HS-5 (cell line): ENCODE measurements at places on chromosomes 11 and 22.

DNA sequence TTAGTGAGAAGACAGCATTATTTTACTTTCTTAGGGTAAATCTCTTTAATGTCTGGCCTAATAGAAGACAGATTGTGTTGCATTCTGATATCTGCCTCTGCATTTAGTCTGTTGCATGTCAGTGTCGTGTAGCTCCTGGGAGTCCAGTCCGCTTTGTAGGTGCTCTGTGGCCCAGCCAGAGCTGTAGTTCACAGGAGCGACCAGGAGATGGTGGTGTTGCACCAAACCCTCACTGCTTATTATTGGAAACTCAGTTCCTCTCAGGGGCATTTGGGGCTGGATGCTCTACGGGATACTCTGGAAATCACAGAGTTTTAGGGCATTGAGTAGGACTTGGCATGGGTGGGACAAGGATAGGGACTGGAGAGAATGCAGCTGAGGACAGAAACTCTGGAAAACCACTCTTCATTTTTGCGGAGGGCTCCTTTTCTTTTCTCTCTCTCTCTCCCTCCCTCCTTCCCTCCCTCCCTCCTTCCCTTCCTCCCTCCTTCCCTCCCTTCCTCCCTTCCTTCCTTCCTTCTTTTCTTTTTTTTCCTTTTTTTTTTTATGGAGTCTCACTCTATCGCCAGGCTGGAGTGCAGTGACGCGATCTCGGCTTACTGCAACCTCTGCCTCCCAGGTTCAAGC lies 21.7 kb downstream of the MIAT start:
- DNase-seq = peak; percentile 43

GRCh38 chr11:100602716-100603115 lies 84.4 kb upstream of the ARHGAP42 start:
- DNase-seq = no peak

DNA sequence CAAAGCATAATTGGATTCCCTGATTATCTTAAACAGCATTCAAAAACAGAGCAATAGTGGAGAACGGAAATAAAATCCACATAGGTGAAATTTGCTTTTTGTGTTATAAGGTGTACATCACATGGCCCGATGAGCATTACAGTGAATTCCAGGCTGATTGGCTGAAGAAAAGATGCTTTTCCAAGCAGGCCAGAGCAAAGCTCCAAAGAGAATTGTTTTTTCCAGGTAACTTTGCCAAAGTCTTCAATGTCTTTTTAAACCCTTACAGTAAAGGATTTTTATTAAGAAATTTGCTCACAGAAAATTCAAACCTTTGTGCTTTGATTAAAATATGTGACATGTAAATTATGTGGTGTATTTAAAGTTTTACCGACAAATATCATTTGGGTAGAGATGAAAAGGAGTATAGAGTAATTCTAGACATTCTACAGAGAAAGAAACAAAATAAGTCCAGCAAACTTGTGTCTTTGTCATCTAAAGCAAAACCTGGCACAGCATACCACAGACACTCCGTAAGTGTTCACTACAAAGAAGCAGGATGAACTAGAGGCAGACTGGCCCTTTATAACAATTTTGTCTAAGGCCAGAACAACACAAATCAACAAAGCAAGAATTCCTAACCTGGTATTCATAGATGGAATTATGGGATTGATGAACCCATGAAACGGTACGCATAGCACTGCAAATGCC lies 16.6 kb downstream of the BBOX1 start:
- no peak for DNase-seq

- DNase-seq = no peak
Observed at GRCh38 chr11:3153291-3153861, 11.7 kb downstream of the OSBPL5 start.

- no peak for DNase-seq
Observed at GRCh38 chr22:50264946-50265669, 3.6 kb upstream of the MAPK12 start.

GRCh38 chr11:67002297-67002913 lies 20.5 kb upstream of the SYT12 start:
- no peak for DNase-seq

DNA sequence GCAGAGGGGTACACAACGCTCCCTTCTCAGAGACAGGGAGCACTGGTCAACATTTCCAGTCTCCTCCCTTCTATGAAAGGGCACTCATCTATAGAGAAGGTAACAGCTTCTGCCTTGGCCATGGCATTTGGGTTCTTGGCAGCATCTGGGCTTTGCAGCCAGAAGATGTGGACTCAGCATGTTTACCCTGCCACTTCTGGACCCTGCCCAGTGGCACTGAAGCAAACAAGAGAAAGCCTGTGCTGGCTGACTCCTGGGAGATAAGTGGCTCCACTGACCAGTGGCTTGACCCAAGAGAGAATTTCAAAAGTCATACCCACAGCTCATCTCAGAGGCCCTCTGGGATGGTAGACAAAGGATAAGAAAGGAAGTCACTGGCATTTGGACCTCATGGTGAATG lies 8.0 kb downstream of the CSNK2A3 start:
- no peak for DNase-seq

DNA sequence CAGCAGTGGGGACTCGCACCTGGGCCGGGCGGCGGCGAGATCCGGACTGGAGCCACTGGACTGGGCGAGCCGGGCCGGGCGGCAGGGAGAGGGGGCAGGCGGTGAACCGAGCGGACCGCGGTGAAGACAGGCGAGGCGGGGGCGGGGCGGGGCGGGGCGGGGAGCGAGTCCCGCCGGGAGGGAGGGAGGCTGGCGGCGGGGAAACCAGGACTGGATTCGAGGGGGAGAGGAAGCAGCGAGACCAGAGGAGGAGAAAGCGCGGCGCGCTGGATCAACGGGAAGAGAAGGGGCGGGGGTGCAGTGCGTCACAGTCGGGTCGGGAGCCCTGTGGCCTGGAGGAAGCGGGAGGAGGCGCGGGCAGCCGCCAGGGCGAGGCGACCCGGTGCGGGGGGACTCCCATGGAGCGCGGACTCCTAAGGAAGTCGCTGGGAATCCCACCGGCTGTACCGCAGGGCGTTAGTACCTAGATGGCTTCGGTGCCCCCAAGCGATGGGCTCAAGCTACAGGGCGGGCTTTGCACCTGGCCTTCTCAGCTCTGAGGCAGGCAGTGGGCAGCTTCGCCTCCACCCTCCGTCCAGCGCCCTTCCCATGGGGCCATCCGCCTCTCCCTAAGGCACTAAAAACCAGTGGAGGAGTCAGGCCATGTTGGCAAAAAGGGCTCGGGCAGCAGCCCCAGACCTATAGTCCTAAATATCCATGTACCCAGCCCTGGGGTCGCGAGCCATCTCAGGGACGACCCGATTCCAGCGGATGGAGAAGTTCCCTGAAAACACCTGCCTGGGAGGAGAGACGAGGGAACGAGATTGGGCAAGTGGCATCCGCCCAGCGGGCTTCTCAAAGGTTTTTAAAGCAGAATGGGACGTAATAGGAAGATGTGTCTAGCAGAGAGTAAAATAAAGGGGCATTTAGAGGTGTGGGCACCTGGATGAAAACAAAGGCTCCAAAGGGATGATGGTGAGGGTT lies at the start of gene TMEM121B:
Gene TMEM121B, minus strand, starts transcription at position 128 of the 963 bp plus-strand sequence. CDS start 233 bp downstream, outside the sequence.
- peak; percentile 9 for DNase-seq

GRCh38 chr11:6269994-6270393 lies 10.4 kb downstream of the CCKBR start:
- no peak for DNase-seq

- no peak for DNase-seq
Observed at GRCh38 chr11:93942176-93942575, 79.0 kb upstream of the HEPHL1 start.

- DNase-seq = no peak
Observed at GRCh38 chr11:74086242-74086884, 77.5 kb upstream of the UCP3 start.

GRCh38 chr11:111582881-111583280 lies 19.4 kb upstream of the SIK2 start:
- no peak for DNase-seq

GRCh38 chr22:27905653-27906052 lies 13.4 kb downstream of the PITPNB start:
- DNase-seq = no peak

GRCh38 chr22:33923660-33924246 lies 3.5 kb upstream of the LARGE1 start:
- DNase-seq = no peak

DNA sequence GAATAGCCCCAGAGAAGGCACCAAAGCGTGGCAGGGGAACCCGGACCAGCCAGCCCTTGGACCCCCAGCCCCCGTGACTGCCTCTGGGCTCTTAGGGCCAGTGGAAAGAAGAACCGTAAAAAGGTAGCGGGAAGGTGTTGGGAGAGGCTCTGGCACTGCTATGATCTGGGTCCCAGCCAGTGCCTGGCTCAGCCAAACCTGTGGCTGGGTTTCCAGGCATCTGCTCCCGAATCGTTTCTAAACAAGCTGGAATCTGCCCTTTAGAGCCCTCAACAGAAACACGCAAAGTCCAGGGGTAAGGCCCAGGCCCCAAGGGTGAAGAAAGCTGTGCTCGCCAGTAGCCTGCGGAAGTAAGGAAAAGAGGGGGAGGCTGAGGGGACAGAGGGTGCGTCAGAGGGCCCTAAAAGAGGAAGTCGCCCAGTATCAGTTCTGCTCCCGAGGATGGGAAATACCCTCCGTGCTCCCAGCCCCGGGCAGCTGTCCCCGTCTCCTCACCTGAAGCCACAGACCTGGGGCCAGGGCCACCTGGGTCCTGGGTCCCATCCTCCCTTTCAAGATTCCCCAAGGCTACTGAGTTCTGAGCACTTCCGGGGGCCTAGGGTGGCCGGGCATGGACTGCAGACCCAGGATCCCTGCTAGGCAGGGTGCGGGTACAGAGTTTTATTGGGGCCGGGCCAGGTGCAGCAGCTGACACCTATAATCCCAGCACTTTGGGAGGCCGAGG lies 24.7 kb downstream of the IL10RA start:
- DNase-seq = no peak

GRCh38 chr11:957212-957920 lies 31.7 kb downstream of the AP2A2 start:
- no peak for DNase-seq

GRCh38 chr11:46120346-46121300 lies 631 bp downstream of the PHF21A start:
- peak; percentile 74 for DNase-seq

DNA sequence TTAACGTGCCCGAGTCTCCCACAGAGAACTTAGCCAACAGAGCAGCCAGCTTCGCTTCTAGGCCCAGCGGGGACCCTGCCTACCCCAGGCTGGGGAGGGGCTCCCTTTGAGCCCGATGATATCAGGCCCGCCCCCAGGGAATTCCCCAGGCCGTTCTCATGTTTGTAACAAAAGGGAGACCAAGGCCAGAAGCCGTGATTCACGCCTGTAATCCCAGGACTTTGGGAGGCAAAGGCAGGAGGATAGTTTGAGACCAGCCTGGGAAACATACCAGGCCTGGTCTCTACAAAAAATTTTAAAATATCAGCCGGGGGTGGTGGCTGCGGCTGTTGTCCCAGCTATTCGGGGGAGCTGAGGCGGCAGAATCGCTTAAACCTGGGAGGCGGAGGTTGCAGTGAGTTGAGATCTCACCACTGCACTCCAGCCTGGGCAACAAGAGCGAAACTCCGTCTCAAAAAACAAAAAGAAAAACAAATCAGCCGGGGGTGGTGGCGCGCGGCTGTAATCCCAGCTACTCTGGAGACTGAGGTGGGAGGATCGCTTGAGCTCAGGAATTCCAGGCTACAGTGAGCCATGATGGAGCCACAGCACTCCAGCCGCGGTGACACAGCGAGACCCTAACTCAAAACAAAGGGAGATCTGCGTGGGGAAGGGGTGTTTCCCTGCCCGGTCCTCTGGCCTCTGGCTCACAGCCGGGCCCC lies 1.7 kb downstream of the DRD4 start:
- no peak for DNase-seq
